ENCODE measurements at places on chromosomes 12 and 14.

- H3K27me3 ChIP-seq, result no peaks in the 10 kb centered on the region
- H3K4me3 ChIP-seq, result no peak overlapping the region
- no peak overlapping the region for H3K27ac ChIP-seq
- H3K4me1 ChIP-seq, result peaks cover 24% of the 10 kb centered on the region
These were observed 92.0 kb downstream of the RFLNA start for GRCh38 chr12:124386661-124387527.

DNA sequence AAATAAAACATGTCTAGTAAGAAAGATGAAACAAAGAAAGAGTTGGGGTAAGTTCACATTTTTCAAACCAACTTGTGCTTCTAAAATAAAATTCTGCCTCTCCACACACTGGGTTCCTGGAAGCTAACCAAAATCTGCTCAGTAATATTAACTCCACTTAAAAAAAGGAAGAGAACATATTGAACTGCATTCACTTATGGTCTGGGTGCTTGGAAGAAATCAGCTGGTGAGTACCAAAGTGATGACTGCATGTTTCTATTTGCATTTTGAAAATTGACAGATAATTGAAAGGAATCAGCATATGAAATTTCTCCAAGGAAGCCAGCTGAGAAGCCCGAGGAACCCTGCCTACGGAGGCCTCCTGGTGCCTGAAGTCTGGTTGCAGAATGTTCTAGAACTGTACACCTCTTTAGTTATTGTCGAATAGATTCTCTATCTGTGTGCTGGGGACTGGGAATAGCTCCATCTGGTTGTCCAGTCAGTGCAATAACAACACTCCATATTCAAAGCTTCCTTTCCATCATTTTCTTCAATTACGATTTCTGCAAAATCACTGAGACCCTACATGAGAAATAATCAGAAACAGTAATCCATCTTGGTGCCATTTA, 836.1 kb downstream of the VRK1 start:
- H3K27ac ChIP-seq, result no peak overlapping the region
- H3K36me3 ChIP-seq, result no peaks in the 10 kb centered on the region
- H3K4me1 ChIP-seq, result peaks cover 16% of the 10 kb centered on the region
- no peak for DNase-seq
- no peaks in the 10 kb centered on the region for H3K27me3 ChIP-seq
- no peak overlapping the region for H3K4me3 ChIP-seq

DNA sequence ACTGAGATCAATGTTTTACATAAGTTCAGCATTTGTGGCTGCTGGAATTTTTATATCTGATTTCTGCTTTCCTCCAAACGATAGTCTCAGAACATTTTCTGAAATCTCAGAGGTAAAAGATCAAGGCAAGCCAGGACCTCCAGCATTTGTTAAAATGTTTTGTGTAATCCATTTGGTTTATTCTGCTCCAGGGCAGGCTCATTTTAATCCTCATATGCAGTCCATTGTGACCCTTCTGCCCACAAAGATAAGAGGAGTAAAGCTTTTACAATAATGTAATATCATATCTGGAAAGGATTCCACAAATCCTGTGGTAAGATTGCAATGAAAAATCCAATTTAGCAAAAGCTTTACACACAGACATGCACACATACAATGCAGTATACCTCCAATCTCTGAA, 55.3 kb upstream of the KCNH5 start:
- no peaks in the 10 kb centered on the region for H3K4me1 ChIP-seq
- H3K4me3 ChIP-seq, result no peak overlapping the region
- DNase-seq, result no peak
- peaks cover 3% of the 10 kb centered on the region for H3K27me3 ChIP-seq

- H3K27me3 ChIP-seq, result no peaks in the 10 kb centered on the region
- H3K36me3 ChIP-seq, result peaks cover 24% of the 10 kb centered on the region
- peak overlapping the region; percentile 39 for H3K4me3 ChIP-seq
- peak overlapping the region; percentile 94 for H3K27ac ChIP-seq
- H3K4me1 ChIP-seq, result peaks cover 75% of the 10 kb centered on the region
These were observed 64.6 kb downstream of the SUSD6 start for GRCh38 chr14:69675877-69676416.

DNA sequence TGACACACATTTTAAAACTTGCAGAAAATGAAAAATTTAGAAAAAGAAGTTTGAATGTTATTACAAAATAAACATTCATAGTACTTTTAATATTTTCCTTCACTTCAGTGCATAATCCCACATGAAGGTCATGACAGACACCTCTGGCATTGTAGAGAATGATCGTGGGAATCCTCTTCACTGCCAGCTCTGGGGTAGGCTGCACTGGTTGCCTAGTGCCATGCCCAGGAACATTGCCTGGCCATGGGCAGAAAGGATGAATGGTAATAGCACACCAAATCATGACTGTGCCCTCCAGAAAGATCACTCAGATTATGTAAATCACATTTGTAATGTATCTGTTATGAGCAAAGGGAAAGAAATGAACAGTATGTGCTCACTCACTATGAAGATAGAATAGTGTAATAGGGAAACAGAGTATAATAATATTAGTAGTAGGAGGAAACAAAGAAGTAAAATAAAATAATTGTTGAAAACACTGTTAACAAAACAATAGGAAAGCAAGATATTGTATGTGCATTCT, 161.6 kb downstream of the PLCZ1 start:
- no peaks in the 10 kb centered on the region for H3K36me3 ChIP-seq
- DNase-seq, result no peak

DNA sequence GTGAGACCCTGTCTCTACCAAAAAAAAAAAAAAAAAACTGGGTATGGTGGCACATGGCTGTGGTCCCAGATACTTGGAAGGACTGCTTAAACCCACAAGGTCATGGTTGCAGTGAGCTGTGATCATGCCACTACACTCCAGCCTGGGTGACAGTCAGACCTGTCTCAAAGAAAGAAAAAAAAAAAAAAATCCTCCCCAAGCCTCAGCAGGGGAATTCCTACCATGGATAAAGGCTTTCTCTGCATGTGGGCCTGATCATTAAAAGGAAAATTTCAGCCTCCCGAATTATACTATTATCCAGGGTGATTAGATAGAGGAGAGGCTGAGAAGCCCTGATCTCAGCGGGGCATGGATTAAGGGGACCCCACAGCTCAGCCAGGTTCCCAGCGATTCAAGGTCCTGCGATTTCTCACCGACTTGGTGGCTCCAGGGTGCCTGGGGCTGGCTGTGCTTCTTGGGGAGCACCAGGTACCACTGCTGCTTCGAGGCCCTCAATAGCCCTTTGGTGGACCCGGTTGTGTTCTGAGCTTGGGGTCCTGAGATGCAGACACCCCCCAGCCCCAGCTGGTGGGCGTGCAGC, 5.6 kb downstream of the SH2B3 start:
- peak overlapping the region; percentile 69 for H3K27ac ChIP-seq
- peak overlapping the region; percentile 72 for H3K4me3 ChIP-seq
- peaks cover 60% of the 10 kb centered on the region for H3K4me1 ChIP-seq
- no peak for DNase-seq

- peaks cover 10% of the 10 kb centered on the region for H3K36me3 ChIP-seq
- peak overlapping the region; percentile 91 for H3K4me3 ChIP-seq
- H3K27me3 ChIP-seq, result no peaks in the 10 kb centered on the region
- peak overlapping the region; percentile 99 for H3K27ac ChIP-seq
- DNase-seq, result peak; percentile 89
These were observed 5.4 kb upstream of the IRF2BPL start for GRCh38 chr14:77033622-77034589.

- no peak overlapping the region for H3K27ac ChIP-seq
- no peaks in the 10 kb centered on the region for H3K4me1 ChIP-seq
- H3K36me3 ChIP-seq, result no peaks in the 10 kb centered on the region
- H3K27me3 ChIP-seq, result peaks cover 5% of the 10 kb centered on the region
These were observed 160.6 kb downstream of the MYRFL start for GRCh38 chr12:69985656-69986055.

DNA sequence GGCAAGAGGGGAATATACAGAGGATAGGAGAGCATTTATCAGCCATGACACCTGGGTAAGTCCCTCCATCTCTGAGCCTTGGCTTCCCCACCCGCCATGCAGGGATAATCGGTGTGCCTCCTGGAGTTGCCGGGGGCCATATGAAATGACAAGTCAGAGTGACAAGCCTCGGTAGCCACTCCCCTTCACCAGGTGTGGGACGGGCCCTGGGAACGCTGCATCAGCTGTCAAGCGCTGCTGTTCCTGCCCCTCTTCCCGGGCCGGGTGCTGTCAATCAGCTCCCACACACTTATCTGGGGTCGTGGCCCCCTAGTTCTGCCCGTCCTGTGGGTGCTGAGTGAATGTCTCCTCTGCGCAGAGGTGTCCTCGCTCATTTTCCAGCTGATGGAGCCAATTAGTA, 57.2 kb downstream of the MVK start:
- no peaks in the 10 kb centered on the region for H3K4me1 ChIP-seq
- no peak for DNase-seq
- no peak overlapping the region for H3K27ac ChIP-seq

DNA sequence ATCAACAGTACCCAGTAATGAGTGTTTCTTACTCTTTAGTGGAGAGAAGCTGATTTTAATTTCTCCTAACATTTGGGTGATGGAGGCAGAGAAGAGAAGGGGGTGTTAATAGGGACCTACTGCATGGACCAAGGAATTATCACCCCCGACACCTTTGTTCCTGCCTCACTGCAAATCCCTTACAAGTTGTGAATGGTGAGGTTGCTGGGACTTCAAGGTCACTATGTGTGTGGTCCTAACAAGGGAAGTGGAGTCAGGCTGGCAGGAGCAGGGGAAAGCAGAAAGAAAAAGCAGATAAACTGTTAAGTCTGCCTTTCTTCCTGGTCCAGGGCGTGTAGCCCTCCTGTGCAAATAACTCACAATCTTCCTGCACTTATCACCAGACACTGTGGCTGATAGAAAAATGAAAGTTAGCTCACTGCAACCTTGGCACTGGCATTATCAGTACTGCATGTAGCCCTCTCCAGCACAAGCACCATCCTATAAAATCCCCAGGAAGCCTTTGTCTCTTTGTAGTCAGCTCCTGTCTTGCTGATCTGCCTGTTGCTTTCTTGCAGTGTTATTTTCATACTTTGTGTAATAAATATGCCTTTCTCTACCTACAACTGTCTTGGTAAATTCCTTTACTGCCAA, 112.3 kb upstream of the DNM1L start:
- H3K27me3 ChIP-seq, result no peaks in the 10 kb centered on the region
- no peak for DNase-seq
- no peak overlapping the region for H3K4me3 ChIP-seq
- no peaks in the 10 kb centered on the region for H3K4me1 ChIP-seq
- no peak overlapping the region for H3K27ac ChIP-seq
- no peaks in the 10 kb centered on the region for H3K36me3 ChIP-seq

DNA sequence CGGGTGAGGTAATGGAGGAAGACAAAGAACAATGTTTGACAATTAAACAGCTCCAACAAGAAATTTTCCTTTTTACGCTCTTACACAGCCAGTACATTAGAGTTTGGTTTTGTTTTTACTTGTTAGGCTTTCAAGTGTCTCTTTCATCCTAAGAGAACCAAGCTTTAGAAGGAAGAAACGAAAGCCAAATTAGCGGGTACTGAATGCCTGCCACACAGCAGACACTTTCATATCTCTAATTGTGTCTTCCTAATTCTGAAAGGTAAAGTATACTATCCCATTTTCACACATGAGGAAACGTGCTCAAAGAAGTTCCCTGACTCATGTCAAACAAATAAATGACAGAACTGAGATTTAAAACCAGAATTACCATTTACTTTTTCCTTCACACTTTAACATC, 65.0 kb downstream of the CDK17 start:
- H3K27ac ChIP-seq, result peak overlapping the region; percentile 80
- no peak for DNase-seq
- peaks cover 38% of the 10 kb centered on the region for H3K36me3 ChIP-seq
- H3K27me3 ChIP-seq, result no peaks in the 10 kb centered on the region
- peaks cover 33% of the 10 kb centered on the region for H3K4me1 ChIP-seq

DNA sequence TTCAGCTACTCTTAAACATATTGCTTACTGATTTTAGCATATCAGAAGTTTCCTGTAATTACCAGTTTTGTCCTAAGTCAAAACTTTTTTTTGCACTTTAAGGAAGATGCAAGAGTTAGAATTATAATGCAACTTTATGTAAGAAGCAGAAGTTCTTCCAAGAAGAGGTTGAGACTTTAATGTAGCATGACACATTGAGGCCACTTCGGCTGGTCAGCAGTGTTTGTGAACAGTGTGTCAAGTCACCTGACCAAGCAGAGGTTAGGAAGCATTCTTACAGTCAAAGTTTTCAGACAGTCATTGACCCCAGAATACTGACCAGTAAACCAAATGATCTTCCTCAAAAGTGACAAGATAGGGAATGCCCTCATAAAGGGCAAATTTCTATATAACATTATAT, 15.2 kb downstream of the FGFR1OP2 start:
- H3K4me1 ChIP-seq, result peaks cover 37% of the 10 kb centered on the region
- no peaks in the 10 kb centered on the region for H3K27me3 ChIP-seq
- no peak overlapping the region for H3K27ac ChIP-seq
- peaks cover 36% of the 10 kb centered on the region for H3K36me3 ChIP-seq
- DNase-seq, result no peak

GRCh38 chr14:68978172-68978911, 760 bp downstream of the ACTN1 start:
- peak overlapping the region; percentile 92 for H3K27ac ChIP-seq
- peaks cover 56% of the 10 kb centered on the region for H3K4me1 ChIP-seq
- DNase-seq, result peak; percentile 81
- H3K4me3 ChIP-seq, result peak overlapping the region; percentile 88
- no peaks in the 10 kb centered on the region for H3K27me3 ChIP-seq

DNA sequence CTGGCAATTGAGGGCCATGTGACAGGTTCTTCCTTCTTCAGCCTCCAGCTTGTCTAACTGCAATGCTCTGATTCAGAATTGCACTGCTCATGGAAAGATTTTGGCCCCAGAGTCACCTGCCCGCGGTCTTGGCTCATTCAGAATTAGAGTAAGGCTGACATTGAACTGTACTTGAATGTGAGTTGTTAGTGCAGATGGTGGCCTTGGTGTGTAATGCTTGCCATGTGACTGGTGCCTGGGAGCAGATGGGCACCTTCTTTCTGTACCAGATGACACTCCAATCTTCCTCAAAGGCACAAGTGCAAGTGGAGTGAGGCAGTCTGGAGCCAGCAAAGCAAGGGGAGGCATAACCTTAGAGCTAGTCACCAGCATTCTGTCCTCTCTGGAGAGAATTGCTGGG, 36.5 kb upstream of the ANO4 start:
- H3K4me3 ChIP-seq, result no peak overlapping the region
- no peaks in the 10 kb centered on the region for H3K4me1 ChIP-seq
- no peak for DNase-seq
- H3K27me3 ChIP-seq, result peaks cover 5% of the 10 kb centered on the region

GRCh38 chr12:1591034-1591433, 3.3 kb downstream of the FBXL14 start:
- peaks cover 25% of the 10 kb centered on the region for H3K36me3 ChIP-seq
- H3K4me3 ChIP-seq, result peak overlapping the region; percentile 79
- H3K4me1 ChIP-seq, result peaks cover 52% of the 10 kb centered on the region
- peak overlapping the region; percentile 69 for H3K27ac ChIP-seq
- DNase-seq, result no peak

DNA sequence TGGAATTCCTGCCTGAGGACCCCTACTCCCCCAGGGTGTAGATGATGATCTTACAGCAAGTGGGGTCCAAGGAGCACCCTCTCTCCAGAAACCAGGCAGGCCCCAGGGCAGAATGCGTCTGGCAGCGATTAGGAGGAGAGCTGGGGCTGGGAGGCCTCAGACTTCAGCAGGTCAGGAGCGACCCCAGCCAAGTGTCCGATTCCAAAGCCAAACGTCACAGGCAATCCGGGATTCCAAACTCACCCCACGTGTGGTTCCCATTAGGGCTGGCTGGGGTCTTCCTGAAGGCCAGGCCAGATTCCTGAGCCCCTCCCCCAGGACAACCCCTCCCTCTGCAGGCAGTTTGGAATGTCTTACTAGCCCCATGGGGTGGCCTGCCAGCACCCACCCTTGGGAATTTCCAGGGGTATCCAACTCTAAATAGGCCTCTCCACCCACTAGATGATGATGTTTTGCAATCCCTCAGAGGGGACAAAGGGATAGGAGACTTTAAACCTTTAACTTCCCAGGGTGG, 17.3 kb upstream of the FIGNL2 start:
- H3K4me1 ChIP-seq, result peaks cover 14% of the 10 kb centered on the region
- H3K27ac ChIP-seq, result no peak overlapping the region
- DNase-seq, result no peak
- no peak overlapping the region for H3K4me3 ChIP-seq
- peaks cover 84% of the 10 kb centered on the region for H3K27me3 ChIP-seq
- H3K36me3 ChIP-seq, result no peaks in the 10 kb centered on the region

Data from activated naive CD8-positive, alpha-beta T cell treated with anti-CD3 and anti-CD28 coated beads for 36 hours (primary cell).